ENCODE measurements at places on chromosomes 11 and 22.

- peak; percentile 70 for DNase-seq
These were observed at the start of gene QSER1 for GRCh38 chr11:32892355-32893092. TSS of gene QSER1 (plus strand) at chr11:32892811. CDS start at chr11:32893126, 315 bp downstream.

- DNase-seq: no peak
These were observed 959 bp downstream of the JOSD1 start for GRCh38 chr22:38699784-38700183.

DNA sequence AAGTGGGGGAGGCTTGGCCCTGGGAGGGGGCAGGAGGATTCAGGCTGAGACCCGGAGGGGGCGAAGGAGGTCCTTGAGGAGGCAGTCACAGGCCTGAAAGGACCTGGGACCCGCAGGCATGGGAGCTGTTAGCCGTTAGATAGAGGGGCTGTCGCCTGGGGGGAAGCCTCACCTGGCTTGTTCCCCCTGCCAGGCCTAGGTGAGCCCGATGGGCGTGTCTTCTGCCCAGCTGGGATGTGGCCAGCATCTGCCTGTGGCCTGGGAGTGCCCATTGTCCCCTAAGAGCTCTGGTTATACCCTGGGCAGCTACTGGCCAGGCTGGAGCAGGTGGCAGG is 1.8 kb upstream of the DUSP8 start:
- no peak for DNase-seq

GRCh38 chr11:10407749-10408685 is 47.0 kb upstream of the AMPD3 start:
- no peak for DNase-seq

- no peak for DNase-seq
These were observed 126.6 kb upstream of the FIBIN start for GRCh38 chr11:26867286-26867685.

DNA sequence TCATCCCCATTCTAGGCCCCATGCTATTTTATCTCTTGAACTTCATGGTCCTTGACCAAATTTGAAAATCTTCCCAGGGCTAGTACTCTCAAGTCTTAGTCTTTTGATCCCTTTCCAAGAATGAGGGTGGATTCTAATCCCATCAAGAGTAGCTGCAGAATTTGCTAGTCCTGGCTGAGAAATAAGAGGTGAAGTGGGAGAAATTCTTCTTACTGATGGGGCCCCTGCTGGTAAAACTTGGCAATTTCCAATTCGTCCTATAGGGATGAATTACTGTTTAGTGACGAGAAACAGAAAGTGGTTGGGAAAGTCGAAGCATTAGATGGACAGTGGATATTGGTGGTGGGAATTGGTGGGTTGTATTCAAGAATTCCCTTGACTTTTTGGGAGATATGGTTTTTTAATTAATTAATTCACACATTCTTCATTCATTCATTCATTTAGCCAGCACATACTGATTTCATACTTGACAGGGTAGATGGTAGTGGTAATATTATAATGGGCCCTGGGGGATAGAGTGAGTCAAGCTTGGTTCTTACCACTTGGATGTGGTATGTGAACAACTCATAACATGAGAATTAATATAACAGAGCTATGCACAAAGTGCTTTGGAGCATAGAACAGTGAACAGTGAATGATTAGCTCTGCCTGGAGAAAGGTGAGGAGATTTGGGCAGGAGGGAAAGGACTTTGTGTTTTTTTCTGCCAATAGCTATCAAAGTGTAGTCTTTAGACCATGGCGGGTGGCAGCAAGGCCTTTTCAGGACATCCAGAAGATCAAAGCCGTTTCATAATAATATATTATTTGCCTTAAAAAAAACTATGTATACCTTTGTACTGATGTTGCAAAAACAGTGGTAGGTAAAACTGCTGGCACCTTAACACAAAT is 103.8 kb downstream of the STIM1 start:
- DNase-seq: no peak

- no peak for DNase-seq
These were observed 363.0 kb downstream of the TENM4 start for GRCh38 chr11:79077702-79078330.

GRCh38 chr22:45077286-45077685 is 67.5 kb upstream of the PHF21B start:
- DNase-seq: no peak

DNA sequence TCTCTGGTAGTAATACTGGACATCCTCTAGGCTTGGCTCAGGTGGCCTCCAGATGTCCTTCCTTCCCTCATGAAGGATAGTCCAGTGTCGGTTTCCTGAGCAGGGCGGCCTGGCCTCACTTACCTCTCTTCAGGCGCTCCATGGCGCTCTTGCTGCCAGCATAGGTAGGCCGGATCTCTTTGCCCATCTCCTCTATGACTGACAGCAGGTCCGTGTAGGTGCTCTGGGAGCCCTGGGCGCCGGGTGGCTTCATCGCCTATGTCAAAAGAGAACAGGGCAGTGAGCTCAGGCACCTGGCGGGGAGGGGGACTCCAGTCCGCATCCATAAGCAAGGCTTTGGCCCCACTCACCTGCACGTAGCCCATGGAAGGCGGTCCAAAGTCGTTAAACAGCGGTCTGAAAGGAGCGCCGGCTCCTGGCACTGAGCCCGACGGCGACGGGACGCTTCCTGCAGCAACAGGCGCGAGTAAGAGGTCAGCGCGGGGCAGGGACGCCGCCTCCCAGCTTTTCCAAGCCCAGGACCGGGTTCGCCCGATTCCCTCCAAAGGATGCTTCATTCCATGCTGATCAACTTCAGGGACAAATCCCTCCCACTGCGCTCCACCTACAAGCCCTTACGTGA is 609 bp downstream of the CDK2AP2 start:
- DNase-seq: no peak

- DNase-seq: no peak
These were observed 55.7 kb upstream of the CLDN5 start for GRCh38 chr22:19579880-19580279.

- no peak for DNase-seq
These were observed 6.1 kb downstream of the GNB1L start for GRCh38 chr22:19848298-19849224.

DNA sequence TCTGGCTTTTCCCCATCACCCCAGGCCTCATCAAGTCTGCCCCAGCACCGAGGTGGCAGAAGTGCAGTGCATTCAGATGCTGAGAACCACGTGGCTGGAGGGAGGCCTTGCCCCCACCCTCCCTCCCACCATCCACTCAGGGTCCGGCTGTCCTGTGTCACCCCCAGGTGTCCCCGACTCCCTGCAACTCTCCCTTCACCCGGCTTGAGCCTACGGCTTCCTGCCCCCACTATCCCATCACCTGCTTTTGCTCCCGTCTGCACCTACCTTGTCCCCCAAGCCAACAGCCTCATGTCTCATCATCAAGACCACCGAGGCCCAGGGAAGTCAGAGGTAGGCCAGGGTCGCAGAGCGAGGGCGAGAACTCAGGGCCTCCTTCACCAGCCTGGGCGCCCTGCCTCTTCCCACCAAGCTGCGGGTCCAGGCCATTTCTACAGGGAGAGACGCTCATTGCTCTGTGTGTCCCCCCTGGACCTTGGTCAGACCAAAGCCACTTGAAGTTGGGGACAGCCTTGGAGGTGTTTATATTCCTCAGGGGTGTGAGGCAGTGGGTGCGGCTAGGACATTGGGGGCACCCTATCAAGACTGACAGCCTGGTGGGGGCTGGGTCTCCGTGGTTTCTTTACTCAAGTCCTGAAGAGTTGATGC is 66.2 kb upstream of the CCND1 start:
- DNase-seq: no peak

DNA sequence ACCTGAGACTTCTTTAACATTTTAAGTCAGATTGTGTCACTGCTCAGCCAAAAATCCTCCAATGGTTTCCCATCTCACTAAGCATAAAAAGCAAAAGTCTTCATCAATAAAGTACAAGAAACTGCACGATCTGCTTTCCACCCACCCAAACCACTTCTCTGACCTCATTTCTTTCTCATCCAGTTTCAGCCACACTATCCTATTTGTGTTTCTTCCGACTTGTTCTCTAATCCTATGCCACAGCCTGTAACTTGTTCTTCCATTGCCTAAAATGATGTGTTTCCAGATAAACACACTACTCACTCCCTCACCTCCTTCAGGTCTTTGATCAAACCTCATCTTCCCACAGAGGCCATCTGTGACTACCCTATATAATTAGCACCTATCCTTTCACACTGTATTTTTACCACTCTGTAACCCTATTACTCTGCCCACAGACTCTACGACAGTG is 28.4 kb downstream of the ARHGAP32 start:
- no peak for DNase-seq

DNA sequence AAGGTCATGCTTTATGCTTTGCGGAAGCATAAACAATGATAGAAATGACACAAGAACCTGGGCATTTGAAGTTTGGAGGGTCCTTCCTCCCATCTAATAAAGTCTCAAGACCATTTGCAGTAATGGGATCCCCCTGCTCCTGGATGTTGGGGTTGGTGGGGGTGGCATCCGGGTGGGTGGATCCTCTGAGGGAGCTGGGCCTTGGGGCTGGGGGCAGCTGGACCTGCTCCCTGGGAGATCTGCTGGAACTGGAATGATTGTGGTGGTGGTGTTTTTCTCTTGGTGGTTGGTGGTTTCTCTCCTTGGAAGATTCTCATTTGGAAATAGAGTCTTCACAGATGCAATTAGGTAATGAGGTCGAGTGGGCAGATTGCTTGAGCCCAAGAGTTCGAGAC is 2.2 kb upstream of the NAP1L4 start:
- no peak for DNase-seq

- DNase-seq: no peak
These were observed 109.3 kb downstream of the LRRC32 start for GRCh38 chr11:76561245-76561644.

DNA sequence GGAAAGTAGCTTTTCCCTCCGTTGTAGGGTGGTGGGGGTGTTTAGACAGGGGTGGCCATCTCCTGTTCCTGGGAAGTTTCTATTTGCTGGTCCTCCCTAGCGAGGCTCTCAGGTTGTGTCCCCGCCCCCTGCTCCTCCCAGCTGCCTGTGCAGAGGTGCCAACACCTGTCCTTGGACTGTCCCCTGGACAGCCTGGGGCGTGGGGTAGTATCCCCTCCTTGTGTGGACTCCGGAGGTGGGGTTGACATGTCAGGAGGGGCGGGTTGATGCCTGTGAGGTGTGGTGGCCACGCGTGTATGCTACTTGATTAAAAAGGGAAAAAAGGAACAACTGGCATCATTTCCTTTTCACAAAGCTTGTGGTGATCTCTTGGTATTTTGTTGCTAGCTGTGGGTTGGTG is 14.3 kb upstream of the RANBP1 start:
- no peak for DNase-seq

- DNase-seq: no peak
These were observed 113.0 kb downstream of the ADAMTS15 start for GRCh38 chr11:130561441-130561881.

GRCh38 chr11:64856382-64857227 is 12.2 kb upstream of the CDC42BPG start:
- DNase-seq: peak; percentile 35

- no peak for DNase-seq
These were observed 9.4 kb upstream of the NAV2 start for GRCh38 chr11:19703211-19703610.

DNA sequence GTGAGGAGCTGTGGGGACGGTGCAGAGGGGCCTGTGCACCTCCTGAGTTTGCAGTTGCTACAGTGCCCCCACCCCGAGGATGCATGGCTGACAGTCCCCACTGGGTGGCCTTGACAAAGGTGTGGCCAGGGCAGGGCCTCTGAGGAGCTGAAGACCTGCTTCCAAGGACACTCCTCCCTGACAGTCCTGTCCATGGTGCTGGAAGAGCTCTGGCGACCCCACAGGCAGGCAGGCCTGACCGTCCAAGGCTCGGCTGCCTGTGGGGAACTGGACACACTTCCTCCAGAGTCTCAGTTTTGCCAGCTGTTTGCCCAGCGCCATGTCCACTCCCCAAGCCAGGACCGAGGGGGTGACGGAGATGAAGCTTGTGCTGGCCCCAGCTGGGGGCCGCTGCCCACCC is 32.7 kb downstream of the BRSK2 start:
- DNase-seq: no peak

DNA sequence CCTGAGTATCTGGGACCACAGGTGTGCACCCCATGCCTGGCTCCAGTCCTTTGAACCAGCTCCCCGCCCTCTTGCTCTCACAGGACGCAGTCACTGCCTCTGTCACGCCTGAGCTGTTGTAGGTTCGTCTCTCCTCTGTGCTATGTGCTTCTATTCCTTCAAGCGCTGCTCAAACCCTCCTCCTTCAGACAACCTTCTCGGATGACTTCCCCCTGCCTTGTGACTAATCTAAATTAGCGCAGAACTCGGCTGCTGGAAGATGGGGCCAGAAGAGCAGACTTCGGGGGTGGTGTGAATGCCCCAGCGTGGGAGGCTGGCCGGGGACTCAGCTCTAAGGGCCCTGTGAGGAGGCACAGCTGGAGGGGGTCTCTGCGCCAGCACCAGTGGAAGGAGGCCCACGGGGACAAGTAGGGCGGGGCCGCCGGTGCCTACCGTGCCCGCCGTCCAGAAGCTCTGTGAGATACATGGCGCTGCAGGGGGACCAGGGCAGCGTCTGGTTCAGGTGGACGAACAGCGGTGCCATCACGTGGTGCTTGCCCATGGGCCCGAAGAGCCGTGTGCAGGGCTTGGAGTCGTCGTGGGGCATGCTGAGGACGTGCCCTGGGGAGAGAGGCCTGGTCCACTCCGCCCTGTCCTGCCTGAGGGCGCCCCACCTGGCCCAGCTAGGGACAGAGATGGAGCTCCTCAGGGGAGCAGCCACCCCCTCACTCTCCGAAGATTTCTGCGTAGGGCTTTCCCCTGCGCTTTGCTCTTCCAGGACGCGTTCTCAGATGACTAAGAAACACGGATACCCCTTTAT is 12.5 kb downstream of the ADAMTS8 start:
- DNase-seq: no peak

DNA sequence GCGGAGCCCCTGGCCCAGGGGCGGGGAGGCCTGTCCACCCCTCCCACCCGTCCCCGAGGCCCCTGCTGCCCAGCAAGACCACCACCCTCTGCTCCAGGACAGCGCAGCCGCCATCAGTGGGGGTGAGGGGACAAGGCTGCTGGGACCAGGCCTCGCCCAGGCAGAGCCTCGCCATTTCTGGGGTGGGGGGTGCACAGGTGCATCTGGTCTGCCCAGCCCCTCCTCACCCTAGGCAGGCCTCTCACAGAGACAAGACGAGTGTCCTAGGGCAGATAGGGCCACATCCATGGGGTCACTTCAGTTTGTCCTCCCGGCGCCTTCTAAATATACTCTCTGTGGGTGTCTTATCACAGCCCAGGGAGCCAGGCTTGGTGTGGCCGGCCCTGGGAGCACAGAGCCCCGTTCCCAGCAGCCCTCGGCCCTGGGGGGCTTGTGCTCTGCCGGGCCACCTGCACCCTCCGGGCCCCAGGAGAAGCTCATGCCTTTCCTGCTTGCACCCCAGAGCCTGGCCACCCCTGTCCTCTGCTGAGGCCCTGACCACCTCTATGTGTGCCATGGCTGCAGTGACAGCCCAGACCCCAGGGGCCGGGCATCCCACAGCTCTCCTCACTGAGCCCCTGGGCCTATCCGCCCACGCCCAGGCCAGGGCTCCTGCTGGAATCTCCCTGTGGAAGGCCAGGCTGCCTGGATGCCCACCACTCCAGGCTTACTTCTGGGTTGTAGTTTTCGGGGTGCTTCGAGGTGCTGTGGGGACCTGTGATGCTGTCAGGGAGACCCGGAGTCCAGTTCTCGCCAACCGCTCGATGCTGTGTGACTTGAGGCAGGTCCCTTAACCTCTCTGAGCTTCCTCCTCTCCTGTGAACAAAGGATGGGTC is 70.8 kb downstream of the KCNQ1 start:
- no peak for DNase-seq

All from activated gamma-delta T cell (primary cell).